Activated CD8-positive, alpha-beta memory T cell treated with anti-CD3 and anti-CD28 coated beads for 1 hour (primary cell): ENCODE measurements at places on chromosomes 6 and 20.
A peak's percentile ranks its signal among the peaks of the same experiment; 100 is the strongest.

DNA sequence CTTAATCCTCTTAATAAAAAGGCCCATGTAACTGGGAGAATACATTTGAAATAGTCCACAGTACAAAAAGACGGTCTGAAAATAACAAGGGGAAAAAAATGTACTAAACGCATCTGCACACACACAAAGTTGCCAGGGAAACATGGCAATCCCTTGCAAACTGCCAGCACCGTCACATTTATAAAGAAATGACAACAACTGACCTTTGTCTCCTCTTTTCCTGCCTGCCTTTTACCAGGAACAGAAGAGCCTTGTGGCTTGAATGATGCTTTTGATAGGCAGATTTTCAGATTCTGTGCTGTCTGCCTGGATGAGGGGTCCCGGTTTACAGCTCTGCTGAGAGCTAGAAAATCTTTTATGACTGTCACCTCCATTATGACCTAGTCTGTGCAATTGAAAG, 308.6 kb upstream of the ZFP64 start:
- DNase-seq, result no peak

DNA sequence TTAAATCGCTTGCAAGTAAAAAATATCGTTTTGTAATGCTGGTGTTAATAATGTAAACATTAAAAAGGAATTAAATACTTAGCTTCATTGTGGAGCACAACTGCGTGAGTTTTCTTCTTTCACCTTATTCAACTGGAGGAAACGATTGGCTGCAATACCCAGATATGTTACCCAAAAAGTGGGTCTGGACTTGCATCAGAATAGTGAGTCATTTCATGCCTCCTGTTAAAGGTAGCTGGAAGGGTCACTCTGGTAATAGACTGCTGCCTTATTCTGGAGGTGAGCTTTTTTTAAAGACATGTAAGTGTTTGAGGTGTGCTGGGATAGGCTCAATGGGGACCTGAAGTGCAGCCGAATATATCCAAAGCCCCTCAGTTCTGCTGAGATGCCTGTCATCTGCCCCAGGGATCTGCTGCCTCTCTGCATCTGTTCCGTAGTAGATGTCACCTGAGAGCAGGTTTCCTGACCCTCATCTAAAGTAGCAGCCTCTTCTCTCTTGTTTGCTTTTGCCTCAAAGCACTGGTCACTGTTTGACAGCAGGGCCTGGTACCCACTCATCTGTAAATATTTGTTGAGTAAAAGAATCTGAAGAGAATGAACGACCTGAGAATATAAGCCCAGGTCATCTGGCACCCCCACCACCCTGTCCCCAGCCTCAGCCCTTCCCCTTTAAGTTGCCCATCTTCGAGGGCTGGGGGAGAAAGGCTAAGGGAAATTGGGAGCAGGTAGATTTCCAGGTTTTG, 5.6 kb upstream of the UQCC2 start:
- DNase-seq, result no peak

GRCh38 chr6:20118892-20119291, 93.4 kb downstream of the MBOAT1 start:
- DNase-seq, result no peak

DNA sequence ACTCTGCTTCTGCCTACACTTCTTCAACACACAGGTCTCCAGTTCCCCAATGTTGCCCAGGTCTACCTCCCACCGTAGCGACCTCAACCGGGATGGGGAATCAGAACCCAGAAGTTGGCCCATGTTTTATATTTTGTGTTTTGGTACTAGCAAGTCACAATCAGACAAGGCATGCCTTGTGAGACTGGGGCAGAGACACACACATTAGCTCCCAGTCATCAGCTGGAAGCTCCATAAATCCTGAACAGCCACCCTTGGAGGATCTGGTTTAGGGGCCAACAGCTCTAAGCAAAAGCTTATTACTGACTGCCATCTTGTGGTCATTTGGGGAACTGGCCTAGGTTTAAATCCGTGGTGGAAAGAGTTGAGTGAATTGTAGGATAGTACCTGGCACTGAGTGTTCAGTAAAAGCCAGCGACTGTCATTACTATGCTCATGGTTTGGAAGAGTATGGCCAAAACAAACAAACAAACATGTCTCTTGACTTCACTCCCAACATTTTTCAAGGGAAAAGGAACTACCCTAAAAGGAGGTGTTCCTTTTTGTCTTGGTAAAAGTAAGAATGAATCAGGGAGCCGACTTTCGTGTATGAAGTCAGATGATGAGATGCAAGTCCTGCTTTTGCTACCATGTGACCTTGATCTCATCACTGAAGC, 40.5 kb downstream of the PIM1 start:
- peak; percentile 58 for DNase-seq

- DNase-seq, result no peak
These were observed 13.5 kb downstream of the TSHZ2 start for GRCh38 chr20:52985687-52986086.

DNA sequence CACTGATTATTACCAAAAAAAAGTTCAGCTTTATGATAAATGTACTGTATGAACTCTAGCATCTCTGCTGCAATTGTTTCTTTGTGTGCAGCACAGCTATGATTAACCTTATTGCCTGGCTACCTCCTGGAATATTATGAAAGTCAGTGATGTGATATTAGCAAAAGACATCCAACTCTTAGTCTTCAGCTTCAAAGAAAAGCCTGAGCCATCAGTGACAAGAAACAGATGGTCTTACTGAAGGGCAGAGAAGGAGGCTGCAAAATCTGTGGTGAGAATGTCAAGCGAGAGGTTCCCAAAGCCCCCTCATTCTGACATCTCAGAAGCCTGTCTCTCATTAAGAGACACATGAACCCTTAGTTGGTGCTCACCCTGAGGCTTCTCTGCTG, 89.4 kb upstream of the TNFAIP3 start:
- no peak for DNase-seq

- no peak for DNase-seq
These were observed 75.5 kb upstream of the GGTLC1 start for GRCh38 chr20:24064092-24064491.

DNA sequence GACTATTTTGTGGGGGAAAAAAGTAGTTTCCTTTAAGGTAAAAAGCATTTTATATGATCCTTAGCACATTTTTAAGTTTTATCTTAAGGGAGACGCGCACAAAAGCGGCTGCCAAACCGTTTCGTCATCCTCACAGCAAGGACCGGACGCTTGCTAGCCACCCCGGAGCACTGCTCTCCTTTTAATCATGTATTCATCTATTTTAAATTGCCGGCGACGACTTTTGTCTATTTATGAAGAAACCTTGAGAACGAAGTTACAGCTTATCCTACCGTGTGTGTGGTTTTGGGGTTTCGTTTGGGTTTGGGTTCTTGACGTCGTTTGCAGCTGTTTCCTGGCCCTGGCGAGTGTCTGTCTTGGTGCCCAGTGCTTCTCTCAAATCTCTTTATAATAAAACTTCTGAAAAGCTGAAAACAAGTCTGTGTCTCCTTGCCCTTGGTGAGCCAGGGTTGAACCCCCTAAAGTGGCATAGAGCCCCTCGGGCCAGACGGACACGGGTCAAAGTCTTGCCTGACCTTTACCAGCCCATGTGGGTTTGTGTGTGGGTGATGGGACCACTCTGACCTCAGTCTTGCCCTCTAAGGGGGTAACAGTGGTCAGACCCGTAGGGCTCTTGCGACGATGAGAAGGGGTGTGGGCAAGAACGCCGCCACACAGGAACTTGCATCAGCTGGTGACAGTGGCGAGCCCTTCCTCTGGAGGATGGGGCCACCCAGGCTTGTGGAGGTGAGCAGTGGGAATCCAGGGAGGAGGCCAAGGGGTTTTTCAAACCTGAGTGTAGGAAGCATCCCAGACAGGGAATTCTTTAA, 117.6 kb downstream of the JPH2 start:
- peak; percentile 21 for DNase-seq

- DNase-seq, result no peak
These were observed 101.4 kb downstream of the KIF13A start for GRCh38 chr6:17885889-17886576.

DNA sequence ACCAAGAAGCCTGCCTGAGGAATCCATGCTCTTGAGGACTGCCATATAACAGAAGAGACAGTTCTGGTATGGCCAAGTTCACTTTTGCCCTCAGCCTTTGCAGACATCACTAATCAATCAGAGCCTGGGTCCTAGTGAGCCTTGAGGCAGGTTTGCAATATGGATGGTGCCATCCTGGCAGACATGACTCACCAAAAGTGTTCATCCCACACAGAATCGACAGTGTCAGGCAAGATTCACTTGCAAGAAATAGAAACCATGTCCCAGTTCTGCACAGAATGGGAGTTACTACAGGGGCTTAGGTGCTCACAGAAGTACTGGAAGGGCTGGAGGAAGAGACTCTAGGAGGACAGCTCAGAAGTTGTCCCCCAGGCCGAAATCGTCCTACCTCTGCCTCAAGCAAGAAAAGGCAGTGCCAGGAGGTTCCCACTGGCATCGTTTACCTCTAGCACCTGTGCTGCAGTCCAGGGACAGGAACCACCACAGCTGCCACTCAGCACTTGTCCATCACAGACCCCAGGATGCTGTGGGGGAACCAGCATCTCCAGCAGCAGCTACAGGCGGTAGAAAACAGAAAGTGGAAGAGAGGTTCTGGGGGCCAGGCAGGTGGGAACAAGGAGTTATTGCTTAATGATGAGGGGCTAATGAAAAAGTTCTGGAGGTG, 42.6 kb upstream of the PHACTR3 start:
- no peak for DNase-seq

- DNase-seq, result no peak
These were observed 23.0 kb downstream of the RNASET2 start for GRCh38 chr6:166933396-166933795.

DNA sequence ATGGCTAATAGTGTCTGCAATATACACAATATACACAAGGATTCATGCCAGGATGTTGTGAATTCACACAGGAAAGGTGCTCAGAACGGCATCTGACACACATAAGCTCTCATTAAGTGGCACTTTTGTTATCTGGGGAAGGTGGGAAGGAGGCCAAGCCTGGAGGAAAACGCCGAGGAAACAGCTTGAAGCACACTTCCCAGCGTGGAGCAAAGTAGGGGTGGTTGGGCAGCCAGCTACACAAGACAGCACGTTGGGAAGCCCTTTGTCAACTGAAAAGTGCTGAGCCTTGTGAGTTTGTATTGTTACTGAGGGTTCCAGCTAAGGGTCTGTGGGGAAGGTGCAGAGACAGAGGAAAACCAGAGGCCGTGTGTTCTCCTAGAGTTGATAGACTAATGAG, 181.0 kb downstream of the ZMYND8 start:
- DNase-seq, result no peak

GRCh38 chr6:112005013-112005371, 48.9 kb upstream of the CCN6 start:
- no peak for DNase-seq

- DNase-seq, result no peak
These were observed 191.9 kb upstream of the PREP start for GRCh38 chr6:105594821-105595220.

DNA sequence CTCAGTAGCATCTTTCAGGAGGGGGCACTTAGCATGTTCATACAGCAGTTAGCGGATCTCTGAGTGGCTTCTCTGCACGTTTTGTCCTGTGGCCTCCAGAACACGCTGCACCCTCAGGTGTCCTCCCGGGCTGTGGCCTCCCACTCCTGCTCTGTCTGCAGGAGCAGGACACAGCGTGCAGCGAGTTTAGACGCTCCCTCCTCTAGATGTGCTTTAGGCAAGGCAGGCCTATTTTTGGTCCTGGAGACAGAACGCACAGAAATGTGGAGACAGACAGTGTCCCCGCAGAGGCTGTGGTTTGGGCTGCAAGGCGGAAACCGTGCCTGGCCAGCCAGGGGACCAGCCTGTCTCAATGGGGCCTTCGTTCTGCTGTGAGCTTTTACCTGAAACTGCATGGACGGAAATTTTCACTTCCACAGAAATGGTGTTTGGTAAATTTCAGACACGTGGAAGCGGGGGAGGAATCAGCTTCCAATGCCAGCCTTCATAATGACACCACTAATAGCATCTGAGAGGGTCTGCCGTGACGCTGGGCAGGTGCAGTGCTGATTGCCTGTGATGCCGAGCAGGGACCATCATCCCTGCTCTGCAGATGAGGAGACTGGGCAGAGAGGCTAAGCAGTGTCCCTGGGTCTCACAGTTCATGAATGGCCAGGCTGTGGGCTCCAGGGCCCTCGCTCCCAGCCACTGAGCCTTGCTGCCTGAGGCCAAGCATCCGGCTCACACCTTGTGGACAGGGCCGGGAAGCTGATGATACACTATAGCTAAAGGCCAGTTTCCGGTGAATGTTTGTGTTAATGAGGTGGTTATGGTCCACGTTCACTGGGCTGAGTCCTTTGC, 120.9 kb downstream of the SYCP2 start:
- no peak for DNase-seq

- DNase-seq, result no peak
These were observed 153.6 kb downstream of the BMP2 start for GRCh38 chr20:6920991-6921613.

- no peak for DNase-seq
These were observed 133.0 kb downstream of the MTFR2 start for GRCh38 chr6:136117081-136117480.

DNA sequence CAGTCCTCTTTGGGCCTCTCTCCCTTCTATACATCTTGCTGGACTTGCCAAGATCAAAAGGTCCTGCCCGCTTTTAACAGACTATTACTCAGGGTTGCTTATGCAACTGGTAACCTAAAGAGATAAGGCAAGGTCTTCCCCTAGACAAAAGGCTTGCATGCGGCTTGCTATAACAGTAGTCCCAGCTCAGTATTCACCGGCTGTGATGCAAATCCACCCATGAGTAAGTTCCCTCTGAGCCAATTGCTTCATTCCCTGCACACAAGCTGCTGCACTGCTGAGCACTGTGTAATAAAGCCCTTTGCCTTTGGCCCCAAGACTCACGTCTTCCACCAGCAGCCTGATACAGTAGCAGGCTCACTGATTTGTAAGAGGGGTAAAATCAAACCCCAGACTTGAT, 363.8 kb downstream of the PRKN start:
- DNase-seq, result no peak

DNA sequence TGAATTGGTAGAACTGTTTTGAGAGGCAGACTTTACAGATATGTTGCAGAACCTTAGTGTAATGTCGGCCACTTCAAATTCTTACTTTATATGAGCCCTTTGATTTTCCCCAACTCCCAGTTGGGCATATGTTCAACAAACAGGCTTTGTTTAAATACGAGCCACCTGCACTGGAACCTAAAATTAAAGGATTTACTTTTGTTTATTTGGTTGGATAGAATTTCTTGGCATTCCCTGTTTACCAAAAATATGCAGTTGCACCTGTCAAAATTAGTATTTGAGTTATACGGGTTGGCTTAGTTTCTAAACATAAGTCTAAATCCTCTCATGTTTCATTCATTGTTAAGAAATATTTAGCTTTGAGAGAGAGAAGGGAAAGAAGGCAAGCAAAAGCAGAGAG, 2.4 kb upstream of the GLYATL3 start:
- DNase-seq, result no peak
